NCI-H748 treated with DMSO at 0.1 percent for 48 hours (cell line): ENCODE measurements at places on chromosomes 7 and 10.

DNA sequence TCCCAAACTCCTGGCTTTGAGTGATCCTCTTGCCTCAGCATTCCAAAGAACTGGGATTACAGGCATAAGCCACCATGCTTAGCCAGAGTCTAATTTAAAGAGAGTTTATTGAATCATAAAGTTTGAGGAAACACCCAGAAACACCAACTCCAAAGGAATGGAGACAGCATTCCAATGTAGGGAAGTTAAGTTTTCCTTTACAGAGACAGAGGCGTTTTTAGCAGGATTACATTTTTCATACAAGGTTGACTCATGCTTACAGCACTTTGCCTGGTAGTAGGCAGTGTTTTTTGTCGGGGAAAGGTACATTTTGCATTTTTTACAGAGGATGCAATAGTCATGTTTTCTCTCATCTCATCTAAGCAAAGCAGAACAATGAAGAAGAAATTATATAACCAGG lies 18.9 kb upstream of the OPN4 start:
- DNase-seq = no peak

- no peak for DNase-seq
These were observed 1.3 kb upstream of the ZCCHC24 start for GRCh38 chr10:79446758-79447084.

GRCh38 chr7:159197066-159197975 lies 52.7 kb upstream of the VIPR2 start:
- no peak for DNase-seq

DNA sequence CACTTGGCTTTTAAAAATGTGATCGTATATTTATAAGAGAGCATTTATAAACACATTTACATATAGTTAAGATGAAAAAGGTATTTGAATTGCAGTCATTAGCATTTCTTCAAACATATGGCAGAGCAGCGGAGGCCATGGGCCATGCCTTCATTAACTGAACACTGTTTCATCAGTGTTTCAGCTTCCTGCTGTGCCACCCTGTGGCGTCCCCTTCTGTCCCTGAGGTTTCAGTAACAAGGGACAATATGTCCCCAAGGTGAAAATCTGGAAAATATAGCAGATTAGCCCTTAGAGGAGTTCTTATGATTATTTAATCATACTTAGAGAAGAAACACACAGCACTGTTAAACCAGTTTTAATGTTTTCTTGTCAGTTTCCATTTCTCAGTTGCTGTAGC lies 577.8 kb downstream of the ETV1 start:
- no peak for DNase-seq

- DNase-seq = no peak
These were observed 16.8 kb downstream of the OSBPL3 start for GRCh38 chr7:24963218-24963617.

DNA sequence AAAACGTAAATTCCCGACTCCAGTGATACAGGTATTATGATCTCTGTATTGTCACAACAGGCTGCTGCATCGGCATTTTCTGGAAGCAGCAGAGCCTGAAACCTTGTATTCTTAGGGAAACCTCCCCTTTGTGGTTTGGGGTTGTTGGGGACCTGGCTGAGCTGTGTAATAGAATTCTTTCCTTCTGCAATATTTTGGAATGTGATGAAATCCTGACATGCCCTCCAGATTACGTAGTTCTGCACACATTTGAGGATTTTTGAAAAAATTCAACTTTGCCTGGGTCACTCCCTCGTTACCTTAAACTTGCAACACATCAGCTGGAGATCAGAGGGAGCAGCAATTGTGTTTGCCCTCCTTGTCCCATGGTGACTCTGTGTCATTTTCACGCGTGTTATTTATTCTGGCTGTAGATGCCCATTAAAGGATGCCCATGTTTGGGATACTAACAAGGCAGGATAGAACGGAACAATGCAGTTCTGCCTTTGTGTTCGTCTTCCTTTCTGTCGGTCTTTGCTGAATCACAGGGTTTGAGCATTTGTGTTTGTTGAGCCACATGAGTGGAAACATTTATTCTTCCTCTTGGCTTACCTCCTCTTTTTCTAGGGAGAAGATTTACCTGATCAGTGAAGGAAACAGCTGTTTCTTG lies 181.7 kb downstream of the TCF7L2 start:
- no peak for DNase-seq

- peak; percentile 39 for DNase-seq
These were observed 271.0 kb downstream of the POU6F2 start for GRCh38 chr7:39248692-39249090.
